Subcutaneous preadipocyte (primary cell): ENCODE measurements at places on chromosomes 2 and 18. TPM values are rescaled to one million over a fixed set of nuclear protein-coding genes. Genes with fewer than 3 reads are reported as not detected.

Gene TUBA4B
- not detected in 2 replicates for total RNA-seq

Gene CHN1
- total RNA-seq: 25.4 and 28.3 TPM in 2 replicates

Gene C2orf80
- total RNA-seq: not detected in 2 replicates

Gene CRYGC
- not detected in 2 replicates for total RNA-seq

Gene DPYSL5
- not detected in 2 replicates for total RNA-seq

Gene SIX3
- under 0.01 and 0.39 TPM in 2 replicates for total RNA-seq

Gene PMS1
- total RNA-seq: 21.7 and 22.9 TPM in 2 replicates

Gene SPHKAP
- total RNA-seq: not detected in 2 replicates

Gene MCFD2
- 100 and 140 TPM in 2 replicates for total RNA-seq

Gene MYO7B
- total RNA-seq: 0.37 TPM in 1 of 2 replicates, not detected in the other

Gene MEP1B
- total RNA-seq: not detected in 2 replicates

Gene SP5
- total RNA-seq: not detected in 2 replicates

Gene ELOA2
- not detected in 2 replicates for total RNA-seq

Gene SPATA3
- total RNA-seq: not detected in 2 replicates

Gene LCT
- 0.20 TPM in 1 of 2 replicates, not detected in the other for total RNA-seq

Gene DOCK10
- 37.8 and 53.2 TPM in 2 replicates for total RNA-seq
